GM13976 (cell line): ENCODE measurements at places on chromosomes 2 and 18.
A peak's percentile ranks its signal among the peaks of the same experiment; 100 is the strongest.

GRCh38 chr2:219398721-219399363, 11.1 kb upstream of the DNPEP start:
- DNase-seq: no peak

DNA sequence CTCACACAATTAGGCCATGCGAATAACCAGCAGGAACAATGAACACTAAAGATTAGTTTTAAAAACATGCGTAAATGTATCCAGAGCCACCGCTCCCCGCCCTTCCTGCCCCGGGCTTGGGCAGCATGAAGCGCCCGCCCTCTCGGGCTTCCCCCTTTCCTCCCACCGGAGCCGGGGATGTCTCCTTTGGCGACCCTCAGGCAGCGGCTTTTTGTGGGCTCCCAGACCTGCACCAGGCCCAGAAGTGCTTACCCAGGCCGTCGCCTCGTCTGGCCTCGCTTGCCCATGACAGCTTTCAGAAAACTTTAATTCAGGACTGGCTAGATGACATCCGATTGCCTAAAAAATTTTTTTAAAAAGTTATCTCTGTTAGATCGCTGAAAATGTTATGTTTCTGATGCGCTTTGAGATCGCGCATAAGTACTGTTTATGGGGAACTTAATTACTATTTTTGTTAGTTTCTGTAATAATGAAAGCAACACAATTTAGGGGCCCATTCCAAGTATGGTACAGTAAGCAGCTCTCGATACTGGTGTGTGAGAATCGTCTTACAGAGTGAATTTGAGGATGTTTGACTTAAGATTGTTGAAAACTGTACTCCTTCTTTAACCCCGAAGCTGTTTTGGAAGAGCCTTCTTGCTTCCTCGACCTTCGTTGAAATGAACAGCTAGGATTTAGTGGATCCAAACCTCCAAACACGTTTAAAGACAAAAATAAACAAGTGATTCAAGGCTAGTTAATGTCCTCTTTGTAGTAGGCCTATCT, 1.1 kb downstream of the MAP3K20 start:
- peak; percentile 27 for DNase-seq

GRCh38 chr2:11872247-11872947, 126.0 kb downstream of the LPIN1 start:
- no peak for DNase-seq

GRCh38 chr2:205785507-205786260, 103.4 kb downstream of the NRP2 start:
- DNase-seq: no peak

GRCh38 chr2:47822518-47822917, 39.6 kb downstream of the MSH6 start:
- no peak for DNase-seq

GRCh38 chr2:28638102-28638501, 113.5 kb upstream of the PPP1CB start:
- DNase-seq: no peak

- DNase-seq: no peak
These were observed 31.7 kb downstream of the TMEM178A start for GRCh38 chr2:39697454-39697853.

DNA sequence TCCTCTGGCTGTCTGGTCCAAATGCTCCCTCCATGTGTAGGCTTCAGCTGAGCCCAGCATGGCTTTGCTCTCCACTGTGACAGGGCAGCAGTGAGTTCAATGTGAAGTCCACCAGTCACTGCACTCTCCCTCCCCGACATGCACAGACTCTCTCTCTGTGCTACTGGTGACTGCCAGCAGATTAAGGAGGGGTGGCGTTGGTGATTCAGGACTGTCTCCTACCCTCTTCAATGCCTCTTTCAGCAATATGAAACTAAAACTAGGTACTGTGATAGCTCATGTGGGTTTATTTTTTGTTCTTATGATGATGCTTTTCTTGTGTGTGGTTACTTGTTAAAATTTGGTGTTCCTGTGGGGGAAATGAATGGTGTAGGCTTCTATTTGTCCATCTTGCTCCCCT, 201.0 kb upstream of the RBMS1 start:
- DNase-seq: no peak
